ENCODE measurements at places on chromosomes 3 and 15.

DNA sequence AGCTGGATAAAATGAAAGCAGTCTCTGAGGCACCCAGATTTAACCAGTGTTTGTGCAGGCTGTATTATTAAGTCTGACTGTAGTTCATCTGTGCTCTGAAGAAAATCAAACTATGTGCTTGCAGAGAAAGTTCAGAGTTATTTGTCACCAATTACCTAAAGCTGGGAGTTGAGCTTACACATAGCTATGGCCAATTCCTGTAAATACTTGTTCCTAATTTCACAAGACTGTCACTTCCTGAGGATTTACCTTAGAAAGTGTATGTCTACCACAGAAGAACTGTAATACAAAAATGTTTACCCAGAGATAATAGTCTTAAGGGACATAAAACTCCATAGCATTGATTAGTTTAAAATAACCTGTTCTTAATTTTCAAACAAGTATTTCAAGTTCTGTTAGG, 628.4 kb upstream of the TGFBR2 start:
- no peak for DNase-seq

DNA sequence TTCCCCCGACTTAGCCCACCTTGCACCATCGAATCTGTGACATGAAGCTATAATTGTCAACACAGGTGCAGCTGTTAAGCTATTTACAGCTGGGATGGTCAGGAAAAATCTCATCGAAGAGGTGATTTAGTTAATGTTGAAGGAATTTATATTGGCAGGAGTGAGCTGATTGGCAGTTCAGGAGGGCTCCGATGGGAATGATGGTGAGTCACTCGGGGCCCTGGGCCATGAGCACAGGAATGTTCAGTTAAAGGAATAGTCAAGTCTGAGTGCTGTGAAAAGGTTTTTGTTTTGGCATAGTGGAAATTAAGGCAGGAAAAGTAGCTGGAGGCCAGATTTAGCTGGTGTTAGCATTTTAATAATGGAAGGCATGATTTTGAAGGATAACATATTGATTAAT, 95.7 kb downstream of the OXSM start:
- no peak for DNase-seq

DNA sequence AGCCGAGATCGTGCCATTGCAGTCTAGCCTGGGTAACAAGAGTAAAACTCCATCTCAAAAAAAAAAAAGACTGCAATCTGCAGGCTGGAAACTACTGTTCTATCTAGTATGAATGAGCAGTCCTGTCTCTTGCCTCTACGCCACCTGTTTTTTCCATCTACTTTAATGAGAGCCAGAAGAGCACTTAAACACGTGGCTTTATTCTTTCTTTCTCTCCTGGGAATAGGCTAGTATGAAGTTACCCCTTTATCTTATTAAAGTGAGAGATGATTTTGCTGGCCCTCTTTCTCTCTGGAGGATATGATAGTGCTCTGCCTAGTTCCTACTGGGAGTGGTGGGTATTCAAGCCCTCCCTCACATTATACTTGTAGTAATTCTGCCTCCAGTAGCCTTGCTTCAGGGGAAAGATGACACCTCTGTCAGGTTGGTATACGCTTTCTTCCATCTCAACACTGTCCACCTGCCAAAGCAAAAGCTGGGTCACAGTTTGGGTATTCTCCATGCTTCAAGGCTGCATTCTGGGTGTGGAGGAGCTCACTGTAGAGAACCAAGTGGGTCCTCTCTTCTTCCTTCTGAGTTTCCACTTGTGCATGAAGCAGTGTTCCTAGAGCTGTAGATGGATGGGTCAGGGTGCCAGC, 17.8 kb downstream of the MAPKBP1 start:
- DNase-seq: no peak

- no peak for DNase-seq
Observed at GRCh38 chr3:157151151-157151550, 8.8 kb downstream of the CCNL1 start.

DNA sequence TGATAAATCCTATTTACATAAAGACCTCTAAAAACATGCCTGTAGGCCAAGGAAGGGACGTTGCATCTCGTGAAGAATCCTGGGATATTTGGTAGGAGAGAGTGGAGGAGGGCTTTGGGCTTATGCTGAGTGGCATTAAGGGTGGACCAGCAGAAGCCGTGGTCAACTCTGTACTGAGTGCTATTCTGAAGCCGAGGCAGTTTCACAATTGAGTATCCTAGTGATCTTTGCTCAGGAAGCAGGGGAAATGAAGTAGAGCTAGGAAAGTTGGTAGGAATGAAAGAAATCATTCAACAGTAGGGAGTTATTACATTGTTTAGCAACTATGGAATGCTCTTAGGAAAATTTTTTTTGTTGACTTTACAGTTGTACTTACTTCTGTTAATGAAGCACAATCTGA, 24.2 kb downstream of the MCTP2 start:
- DNase-seq: no peak

All from DND-41 (cell line).